H1 (cell line): ENCODE measurements at places on chromosomes 7 and 10. TPM values are rescaled to one million over a fixed set of nuclear protein-coding genes. Genes with fewer than 3 reads are reported as not detected.

The PVRIG gene
- 0.15 TPM in 1 of 2 replicates, not detected in the other for polyA plus RNA-seq

The CADPS2 gene
- 4.4 and 8.9 TPM in 2 replicates for polyA plus RNA-seq

The TMEM196 gene
- 0.03 and 0.06 TPM in 2 replicates for polyA plus RNA-seq

The GATA3 gene
- 0.02 and 0.11 TPM in 2 replicates for polyA plus RNA-seq

The SEMA3C gene
- polyA plus RNA-seq: 0.15 and 0.24 TPM in 2 replicates

The TMEM178B gene
- 4.4 and 5.3 TPM in 2 replicates for polyA plus RNA-seq

The GRM8 gene
- polyA plus RNA-seq: 1.8 and 2.6 TPM in 2 replicates

The FAM171A1 gene
- polyA plus RNA-seq: 26.6 and 28.0 TPM in 2 replicates

The PAX4 gene
- polyA plus RNA-seq: 0.11 and 0.20 TPM in 2 replicates

The SPACDR gene
- polyA plus RNA-seq: 0.26 and 0.31 TPM in 2 replicates

The TSPAN12 gene
- 2.9 and 6.1 TPM in 2 replicates for polyA plus RNA-seq

The NPTX2 gene
- 19.2 and 25.6 TPM in 2 replicates for polyA plus RNA-seq

The RSU1 gene
- 36.1 and 50.0 TPM in 2 replicates for polyA plus RNA-seq

The LDB3 gene
- 0.17 and 0.20 TPM in 2 replicates for polyA plus RNA-seq

The TECPR1 gene
- polyA plus RNA-seq: 1.3 and 2.4 TPM in 2 replicates

The ERVW-1 gene
- polyA plus RNA-seq: 0.06 and 0.08 TPM in 2 replicates

The SEPHS1 gene
- polyA plus RNA-seq: 226 and 270 TPM in 2 replicates

The SMO gene
- 67.6 and 75.0 TPM in 2 replicates for polyA plus RNA-seq

The CXCL12 gene
- polyA plus RNA-seq: 53.8 and 79.9 TPM in 2 replicates

The WNT8B gene
- 0.20 and 0.71 TPM in 2 replicates for polyA plus RNA-seq

The DPCD gene
- polyA plus RNA-seq: 25.2 and 31.4 TPM in 2 replicates

The CRTAC1 gene
- polyA plus RNA-seq: 1.2 and 2.7 TPM in 2 replicates

The TMEM176A gene
- 0.71 and 1.5 TPM in 2 replicates for polyA plus RNA-seq

The RNF32 gene
- 0.48 and 0.72 TPM in 2 replicates for polyA plus RNA-seq

The THSD7A gene
- polyA plus RNA-seq: 0.30 and 0.44 TPM in 2 replicates

The LBX1 gene
- polyA plus RNA-seq: not detected in 2 replicates

The CACNB2 gene
- 1.9 and 2.4 TPM in 2 replicates for polyA plus RNA-seq

The MYH16 gene
- polyA plus RNA-seq: not detected in 2 replicates

The LRRTM3 gene
- 0.19 and 0.33 TPM in 2 replicates for polyA plus RNA-seq

The SEC61A2 gene
- 13.7 and 19.2 TPM in 2 replicates for polyA plus RNA-seq

The CPA4 gene
- 0.03 TPM in 1 of 2 replicates, not detected in the other for polyA plus RNA-seq

The RBP4 gene
- 0.42 and 0.55 TPM in 2 replicates for polyA plus RNA-seq
